Activated CD4-positive, alpha-beta T cell treated with anti-CD3 and anti-CD28 coated beads for 36 hours (primary cell): ENCODE measurements at places on chromosomes 6 and 20.
A peak's percentile ranks its signal among the peaks of the same experiment; 100 is the strongest.

DNA sequence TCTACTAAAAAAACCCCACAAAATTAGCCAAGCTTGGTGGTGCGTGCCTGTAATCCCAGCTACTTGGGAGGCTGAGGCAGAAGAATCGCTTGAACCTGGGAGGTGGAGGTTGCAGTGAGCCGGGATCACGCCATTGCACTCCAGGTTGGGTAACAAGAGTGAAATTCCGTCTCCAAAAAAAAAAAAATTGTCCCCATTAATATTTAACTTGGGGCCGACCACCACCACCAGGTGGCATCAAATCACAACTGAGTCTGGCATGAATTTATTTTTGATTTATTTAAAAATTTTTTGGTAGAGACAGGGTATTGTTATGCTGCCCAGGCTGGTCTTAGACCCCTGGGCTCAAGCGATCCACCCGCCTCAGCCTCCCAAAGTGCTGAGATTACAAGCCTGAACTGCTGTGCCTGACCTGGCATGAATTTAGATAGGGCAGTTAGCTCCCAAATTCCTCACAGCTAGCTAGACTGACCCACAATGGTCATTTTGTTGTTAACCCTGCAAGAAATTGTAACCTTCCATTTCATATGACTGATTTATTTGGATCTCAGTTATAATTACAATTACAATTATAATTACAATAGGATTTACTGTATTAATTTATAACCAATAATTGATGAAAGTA is 17.1 kb upstream of the BEND3 start:
- peak; percentile 50 for DNase-seq

DNA sequence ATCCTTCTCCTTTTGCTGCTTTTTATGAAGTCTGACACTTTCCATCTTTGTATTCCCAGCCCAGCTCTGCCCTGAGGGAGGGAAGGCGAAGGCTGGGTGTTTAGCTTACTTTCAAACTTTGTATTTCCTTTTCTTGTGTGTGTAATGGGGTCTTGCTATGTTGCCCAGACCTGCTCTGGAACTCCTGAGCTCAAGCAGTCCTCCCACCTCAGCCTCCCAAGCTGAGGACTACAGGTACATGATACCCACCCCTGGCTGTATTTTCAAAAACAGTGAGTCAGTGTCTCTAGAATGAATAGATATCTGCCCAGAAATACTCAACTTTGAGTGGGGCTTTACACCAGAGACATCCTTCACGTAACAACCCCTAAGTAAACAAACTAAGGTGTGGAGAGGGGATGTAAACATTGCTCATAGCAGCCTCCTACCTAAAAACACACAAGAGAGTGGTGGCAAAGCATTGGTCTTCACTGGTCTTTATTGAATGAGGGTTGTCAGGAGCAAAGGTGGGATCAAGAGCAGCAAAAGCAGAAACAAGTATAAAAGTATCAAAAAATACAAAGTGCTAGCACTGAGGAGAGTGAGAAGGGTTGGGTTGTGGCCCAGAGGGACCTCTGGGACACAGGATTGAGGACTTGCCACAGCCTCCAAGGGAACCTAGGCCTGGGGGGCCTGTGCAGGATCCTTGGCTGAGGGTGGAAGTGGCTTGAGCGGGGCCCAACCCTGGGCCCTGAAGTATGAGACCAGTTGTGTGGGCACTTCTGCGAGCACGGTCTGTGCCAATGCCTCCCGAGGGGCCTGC is 10.2 kb downstream of the SPAG4 start:
- no peak for DNase-seq

- DNase-seq, result no peak
These were observed 18.0 kb upstream of the CDK5RAP1 start for GRCh38 chr20:33419140-33419974.

DNA sequence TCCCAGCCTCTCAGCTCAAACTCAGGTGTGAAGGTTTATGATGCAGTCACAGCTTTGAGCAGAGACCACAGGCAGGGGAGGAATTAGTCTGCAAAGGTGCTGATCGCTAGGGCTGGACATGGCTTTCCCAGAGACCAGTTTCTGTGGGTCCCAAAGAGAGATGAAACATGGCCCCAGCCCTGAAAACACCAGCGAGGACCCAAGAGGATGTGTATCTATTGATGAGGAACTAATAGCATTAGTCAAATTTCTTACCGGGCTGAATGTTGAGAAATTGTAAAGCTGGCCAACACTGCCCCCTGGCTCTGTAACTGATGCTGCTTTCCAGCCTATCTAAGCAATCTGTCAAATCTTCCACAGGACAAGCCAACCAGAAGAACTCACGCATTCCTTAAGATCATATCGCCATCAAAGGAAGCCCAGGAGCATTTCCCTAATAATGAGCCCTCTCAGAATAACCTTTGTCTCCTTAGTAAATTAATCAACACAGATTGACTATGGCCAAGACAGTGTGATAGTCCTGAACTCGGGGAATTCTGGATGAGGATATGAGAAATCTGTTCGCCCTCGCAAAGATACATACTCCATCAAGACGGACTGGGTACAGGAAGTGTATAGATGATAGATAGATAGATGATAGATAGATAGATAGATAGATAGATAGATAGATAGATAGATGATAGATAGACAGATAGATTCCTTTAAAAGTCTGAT is 7.8 kb upstream of the ACSS1 start:
- peak; percentile 75 for DNase-seq

DNA sequence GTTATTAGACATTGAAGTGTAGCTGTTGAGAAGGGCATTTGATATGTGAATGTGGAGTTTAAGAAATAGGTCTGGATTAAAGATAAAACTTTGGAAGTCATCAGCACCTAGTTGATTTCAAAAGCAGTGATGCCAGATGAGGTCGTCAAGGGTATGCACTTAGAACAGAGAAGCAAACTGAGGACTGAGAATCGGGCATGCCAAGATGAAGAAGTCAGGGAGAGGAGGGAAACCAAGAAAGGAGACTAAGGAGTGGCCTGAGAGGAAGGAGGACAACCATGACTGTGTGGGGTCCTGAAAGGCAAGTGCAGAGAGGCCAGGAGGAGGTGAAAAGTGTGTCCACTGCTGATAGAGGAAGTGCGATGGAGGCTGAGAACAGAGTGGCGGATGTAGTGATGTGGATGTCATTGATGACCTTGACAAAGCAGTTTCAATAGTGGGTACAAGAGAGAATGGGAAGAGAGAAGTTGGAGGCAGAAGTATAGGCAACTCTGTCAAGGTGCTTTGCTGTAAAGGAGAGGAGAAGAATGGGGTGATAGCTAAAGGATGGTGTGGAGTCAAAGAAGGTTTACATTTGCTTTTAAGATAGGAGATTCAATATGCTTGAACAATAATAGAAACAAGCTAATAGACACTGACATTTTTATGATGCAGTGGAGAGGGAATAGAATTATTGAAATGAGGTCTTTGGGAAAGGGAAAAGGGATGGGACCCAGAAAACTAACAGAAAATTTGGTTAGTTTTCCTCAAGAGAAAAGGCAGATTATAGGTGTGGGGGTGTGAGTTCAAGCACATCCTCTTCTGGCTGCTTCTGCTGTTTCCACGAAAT is 139.7 kb upstream of the TMEM170B start:
- no peak for DNase-seq

DNA sequence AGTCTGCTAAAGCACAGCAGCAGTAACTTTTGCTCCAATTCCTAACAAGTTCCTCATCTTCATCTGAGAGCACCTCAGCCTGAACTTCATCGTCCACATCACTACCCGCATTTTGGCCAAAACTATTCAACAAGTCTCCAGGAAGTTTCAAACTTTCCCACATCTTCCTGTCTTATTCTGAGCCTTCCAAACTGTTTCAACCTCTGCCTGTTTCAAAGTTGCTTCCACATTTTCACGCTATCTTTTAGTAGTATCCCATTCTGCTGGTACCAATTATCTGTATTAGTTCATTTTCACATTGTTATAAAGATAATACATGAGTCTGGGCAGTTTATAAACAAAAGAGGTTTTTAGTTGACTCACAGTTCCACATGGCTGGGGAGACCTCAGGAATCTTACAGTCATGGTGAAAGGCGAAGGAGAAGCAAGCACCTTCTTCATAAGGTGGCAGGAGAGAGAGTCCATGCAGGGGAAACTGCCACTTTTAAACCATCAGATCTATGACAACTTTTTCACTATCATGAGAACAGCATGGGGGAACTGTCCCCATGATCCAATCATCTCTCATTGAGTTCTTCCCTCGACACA is 99.4 kb upstream of the GRIK2 start:
- no peak for DNase-seq

- DNase-seq, result peak; percentile 84
These were observed 120.8 kb downstream of the BACH2 start for GRCh38 chr6:90175627-90176538.

DNA sequence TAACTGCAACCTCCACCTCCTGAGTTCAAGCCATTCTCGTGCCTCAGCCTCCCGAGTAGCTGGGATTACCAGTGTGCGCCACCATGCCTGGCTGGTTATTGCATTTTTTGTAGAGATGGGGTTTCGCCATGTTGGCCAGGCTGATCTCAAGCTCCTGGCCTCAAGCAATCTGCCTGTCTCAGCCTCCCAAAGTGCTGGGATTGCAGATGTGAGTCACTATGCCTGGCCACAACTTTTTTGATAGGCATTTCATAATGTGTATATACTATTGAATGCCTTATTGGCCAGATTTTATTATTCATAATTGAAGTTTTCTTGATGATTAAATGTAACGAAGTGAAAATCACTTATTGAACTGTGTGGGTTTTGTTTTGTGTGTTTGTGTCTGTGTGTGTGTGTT is 27.9 kb downstream of the FIG4 start:
- DNase-seq, result no peak

- DNase-seq, result no peak
These were observed 208.4 kb upstream of the CNR1 start for GRCh38 chr6:88374553-88374952.

DNA sequence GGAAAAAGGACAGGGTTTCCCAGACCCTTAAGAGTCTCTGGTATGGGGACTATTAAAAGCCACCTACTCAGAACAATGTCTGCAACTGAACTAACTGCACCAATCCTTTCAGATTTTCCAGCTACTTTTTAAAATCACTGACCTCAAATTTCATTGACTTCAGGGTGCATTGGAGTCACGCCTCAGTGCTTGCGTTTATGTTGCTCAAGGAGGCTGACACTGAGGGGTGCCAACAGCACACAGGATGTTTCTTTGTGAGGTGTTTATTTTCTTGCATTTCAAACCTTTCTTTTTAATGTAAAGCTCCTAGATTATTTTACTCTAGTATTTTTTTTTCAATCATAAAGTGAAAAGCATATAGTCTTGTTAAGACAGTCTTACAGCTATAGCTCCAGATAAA is 402.0 kb upstream of the SLC35B3 start:
- no peak for DNase-seq

DNA sequence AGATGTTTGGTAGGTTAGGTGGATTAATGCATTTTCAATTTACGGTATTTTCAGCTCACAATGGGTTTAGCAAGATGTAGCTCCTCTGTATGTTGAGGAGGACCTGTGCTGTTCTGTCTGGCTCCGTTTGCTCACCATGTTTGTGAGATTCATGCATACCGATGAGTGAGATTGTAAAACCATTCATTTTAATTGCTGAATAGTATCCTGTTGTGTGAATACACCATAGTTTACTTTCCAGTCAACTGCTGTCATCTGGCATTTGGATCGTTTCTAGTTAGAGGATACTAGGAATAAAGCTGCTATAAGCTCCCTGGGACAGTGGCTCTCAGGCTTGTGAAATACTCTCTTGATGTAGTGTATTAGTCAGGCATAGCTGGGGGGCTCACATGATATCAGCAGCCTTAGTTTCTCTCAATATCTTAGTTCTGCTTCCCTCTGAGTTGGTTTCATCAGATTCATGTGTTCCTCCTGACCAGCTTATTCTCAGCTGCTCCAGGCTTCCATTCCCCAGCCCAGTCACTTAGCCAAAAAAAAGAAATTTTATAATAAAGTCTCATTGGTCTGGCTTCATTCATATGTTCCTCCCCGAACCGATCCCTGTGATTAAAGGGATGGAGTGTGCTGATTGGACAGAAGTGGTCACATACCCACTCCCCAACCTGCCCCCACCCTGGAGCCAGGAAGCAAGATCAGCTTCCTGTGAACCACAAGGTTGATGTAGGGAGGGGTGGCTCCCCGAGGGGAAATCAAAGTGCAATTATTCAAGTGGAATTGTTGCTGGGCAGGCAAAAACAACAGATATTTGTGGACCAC is 10.9 kb upstream of the B4GALT5 start:
- DNase-seq, result peak; percentile 17

- DNase-seq, result no peak
These were observed 24.8 kb upstream of the APMAP start for GRCh38 chr20:25017257-25017803.

- no peak for DNase-seq
These were observed 189.0 kb upstream of the PRDM1 start for GRCh38 chr6:105897131-105897530.
